ENCODE measurements at places on chromosomes 6 and 20.

DNA sequence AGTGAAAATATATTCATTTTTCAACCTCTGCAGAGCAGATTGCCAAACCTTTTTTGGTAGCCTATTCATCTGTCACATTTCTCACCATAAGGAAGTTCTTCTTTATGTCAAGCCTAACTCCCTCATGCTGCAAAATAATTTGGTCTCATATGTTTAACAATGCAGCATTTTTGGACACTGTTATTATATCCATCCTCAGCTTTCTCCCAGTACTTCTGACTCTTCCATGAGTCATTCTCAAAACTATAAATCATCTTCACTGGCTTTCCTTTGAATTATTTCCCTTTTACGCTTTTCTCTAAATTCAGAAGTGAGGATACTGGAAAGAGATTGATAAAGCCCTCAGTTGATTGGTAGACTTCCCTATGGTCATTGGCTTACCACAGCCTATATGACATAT lies 192.2 kb downstream of the TPBG start:
- no peak for DNase-seq

GRCh38 chr6:109715616-109716015 lies 24.5 kb downstream of the FIG4 start:
- no peak for DNase-seq

DNA sequence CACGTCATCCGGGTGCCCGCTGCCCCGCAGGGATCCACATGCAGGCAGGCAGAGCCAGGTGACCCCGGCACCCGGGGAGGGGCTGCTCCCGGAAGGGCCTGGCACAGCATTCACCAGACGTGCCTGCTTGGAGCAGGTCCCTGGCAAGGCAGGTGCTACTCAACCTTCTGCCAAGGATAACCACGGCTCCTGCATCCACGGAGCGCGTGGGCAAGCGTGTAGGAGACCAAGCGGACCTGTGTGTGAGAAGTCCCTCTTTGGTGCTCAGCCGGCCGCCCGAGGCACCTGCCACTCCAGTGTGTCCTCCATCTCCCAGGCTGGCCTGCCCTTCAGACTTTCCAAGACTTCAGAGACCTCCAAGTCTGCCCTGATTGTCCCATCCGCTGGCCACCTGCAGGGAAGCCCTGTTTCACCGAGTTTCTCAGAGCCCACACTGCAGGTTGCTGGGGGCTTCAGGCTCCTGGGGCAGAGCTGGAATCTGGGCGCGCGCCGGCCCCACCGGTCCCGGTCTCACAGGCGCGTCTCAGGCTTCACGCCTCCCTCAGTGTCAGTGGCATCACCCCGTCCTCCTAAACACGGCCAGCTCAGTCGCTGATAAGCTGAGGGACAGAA lies 124.3 kb downstream of the DLL1 start:
- no peak for DNase-seq

- DNase-seq, result no peak
Observed at GRCh38 chr6:126075335-126076071, 89.2 kb downstream of the TRMT11 start.

- DNase-seq, result no peak
Observed at GRCh38 chr6:37838219-37838921, 18.8 kb downstream of the ZFAND3 start.

- DNase-seq, result no peak
Observed at GRCh38 chr6:91812596-91813274, 1225.9 kb upstream of the MAP3K7 start.

DNA sequence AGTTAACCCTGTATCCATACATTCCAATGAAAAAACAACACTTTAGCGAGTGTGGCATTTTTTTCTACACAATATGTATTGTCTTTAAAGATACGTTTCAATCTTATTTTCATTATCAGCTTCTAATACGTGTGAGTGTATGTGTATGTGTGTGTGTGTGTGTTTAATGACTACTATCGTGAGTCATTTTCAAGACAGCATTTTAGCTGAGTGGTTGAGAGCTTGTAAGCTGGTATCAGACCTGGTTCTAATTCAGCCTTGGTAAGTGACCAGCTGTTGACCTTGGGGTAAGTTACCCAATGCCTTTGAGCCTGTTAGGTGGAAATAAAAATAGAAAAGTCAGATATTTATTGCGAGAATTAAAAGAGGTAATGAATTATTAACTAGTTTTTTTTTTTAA lies 320.0 kb upstream of the NT5E start:
- no peak for DNase-seq

GRCh38 chr20:23915844-23916243 lies 36.3 kb upstream of the CST5 start:
- DNase-seq, result no peak

DNA sequence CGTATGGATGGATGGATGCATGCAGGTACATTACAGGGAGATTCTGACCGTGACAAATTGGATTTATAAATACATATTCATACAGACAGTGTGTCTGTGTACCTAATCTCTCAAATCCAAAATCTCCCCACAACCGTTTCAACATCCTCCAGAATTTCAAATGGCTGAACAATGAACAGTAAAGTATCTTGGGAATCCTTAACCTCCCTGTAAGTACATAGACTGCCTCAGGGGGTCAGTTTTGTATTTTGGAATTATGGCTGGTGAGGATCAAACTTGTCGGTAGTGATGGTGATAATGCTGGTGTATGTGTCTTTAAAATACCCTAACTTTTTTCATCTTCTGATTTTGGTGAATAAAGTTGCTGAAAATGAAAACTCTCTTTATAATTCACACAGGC lies 246.2 kb downstream of the FOXC1 start:
- DNase-seq, result no peak

- DNase-seq, result no peak
Observed at GRCh38 chr6:127301199-127301700, 34.6 kb downstream of the RNF146 start.

DNA sequence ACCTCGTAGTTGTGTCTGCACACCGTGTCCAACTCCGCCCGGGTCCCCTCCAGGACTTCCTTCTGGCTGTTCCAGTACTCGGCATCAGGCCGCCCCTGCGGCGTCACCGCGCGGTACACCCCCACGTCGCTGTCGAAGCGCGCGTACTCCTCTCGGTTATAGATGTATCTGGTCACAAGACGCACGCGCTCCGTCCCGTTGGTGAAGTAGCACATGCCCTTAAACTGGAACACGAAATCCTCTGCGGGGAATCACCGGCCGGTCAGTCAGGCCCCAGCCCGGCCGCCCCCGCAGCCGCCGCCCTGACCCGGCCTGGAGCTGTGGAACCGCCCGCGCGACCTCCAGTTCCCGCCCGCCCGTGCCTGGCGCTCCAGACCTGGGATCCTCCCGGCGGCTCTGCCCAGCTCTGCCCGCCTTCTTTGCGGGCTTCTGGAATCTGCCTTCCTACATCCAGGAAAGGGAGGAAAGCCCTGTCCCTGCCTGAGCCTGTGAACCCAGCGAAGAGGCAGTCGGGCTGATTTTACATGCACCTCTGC lies 1.6 kb downstream of the HLA-DQB1 start:
- DNase-seq, result no peak

DNA sequence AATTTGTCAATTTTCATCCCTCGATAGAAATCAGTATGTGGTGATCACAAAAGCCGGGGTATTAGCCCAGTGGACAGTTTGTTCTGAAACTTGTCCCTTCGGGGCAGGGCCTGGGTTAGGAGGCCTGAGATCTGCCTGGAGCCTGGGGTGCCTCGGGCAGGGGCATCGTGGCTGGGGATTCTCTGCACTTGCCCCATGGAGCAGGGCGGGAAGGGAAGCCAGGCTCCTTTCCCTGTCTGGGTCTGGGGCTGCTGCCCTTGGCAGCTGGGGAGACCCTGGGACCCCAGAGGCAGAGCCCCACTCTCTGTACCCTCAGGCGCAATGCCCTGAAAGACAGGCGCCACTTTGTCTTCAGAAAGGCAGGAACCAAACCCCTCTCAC lies 27.4 kb downstream of the NTSR1 start:
- DNase-seq, result no peak

- DNase-seq, result no peak
Observed at GRCh38 chr6:55664591-55665587, 85.9 kb upstream of the HMGCLL1 start.

- DNase-seq, result no peak
Observed at GRCh38 chr20:47031004-47031403, 136.4 kb downstream of the EYA2 start.

DNA sequence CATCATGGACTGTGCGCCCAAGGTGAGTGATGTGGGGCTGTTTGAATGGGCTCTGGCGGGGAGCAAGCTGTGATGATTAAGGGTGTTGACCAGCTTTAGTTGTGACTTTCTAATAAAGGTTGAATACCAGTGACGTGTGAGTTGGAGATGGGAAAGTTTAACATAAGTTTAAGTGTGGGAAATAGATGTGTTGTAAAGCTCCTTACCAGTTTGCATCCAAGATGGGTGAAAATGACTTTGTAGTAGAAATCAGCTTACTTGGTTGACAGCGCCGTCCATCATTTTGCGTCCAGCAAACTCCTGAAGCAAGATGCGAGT lies 372 bp downstream of the CASS4 start:
- no peak for DNase-seq

DNA sequence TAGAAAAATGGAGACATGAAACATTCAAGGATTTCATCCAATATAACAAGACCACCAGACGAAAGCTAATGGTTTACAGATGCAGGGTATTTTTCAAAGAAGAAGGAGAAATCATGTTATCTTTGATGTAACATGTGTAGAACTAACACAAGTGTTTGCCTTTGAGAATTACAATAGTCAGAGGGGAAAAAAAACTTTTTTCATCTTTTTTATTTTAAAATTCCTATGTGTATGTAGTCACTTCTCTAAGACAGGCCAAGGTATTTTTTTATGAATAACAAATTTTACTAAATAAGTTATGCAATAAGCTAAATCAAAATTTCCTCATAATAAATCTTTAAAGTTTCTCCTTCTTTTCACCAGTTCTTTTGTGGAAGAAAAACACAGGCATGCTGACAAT lies 161.4 kb downstream of the PDE7B start:
- DNase-seq, result no peak

DNA sequence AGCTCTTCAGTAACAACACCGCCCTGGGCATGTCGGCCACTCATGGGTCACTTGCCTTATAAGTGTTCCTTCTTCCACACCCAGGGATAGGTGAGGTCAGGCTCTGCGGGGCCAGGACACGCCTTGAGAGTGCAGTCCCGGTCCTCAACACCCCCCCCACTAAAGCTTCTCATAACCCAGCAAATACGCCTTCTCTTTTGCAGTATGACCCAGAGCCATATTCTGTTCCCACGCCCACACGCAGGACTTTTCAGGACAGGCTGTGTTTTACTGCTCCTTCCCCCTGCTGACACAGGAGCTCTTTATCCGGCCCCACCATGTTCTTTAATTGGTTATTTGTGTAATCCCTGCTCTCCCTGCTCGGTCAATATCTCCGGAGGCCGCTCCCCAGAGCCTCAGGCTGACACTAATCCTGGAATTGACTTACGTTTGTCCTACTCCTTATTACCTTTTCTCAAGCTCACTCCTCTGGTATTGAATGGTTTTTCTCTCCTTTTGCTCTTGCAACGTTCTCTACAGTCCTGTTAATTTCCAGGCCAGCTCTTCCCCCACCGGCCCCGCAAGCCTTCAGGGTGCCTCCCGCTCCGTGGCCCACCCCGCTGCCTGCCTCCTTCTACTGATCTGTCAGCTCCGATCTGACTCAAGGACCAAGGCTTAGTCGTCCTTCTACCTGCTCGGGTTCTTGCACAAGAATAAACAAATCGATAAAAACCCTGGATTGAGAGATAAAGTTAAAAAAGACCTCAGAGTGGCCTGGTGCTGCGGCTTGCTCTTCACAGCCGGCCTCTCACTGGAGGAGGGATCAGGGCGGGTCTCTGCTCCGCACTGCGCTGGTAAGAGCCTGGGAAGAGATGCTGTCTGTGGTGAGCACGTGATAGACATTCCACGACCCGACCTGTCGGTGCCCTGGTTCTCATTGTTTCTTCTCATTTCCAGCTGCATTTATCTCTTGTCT lies 357.5 kb downstream of the ZFAND3 start:
- no peak for DNase-seq

GRCh38 chr6:134229520-134229919 lies 88.4 kb downstream of the SGK1 start:
- no peak for DNase-seq

- DNase-seq, result no peak
Observed at GRCh38 chr6:119463081-119463626, 113.6 kb upstream of the MAN1A1 start.

- no peak for DNase-seq
Observed at GRCh38 chr6:43936476-43936875, 166.5 kb downstream of the VEGFA start.

- DNase-seq, result no peak
Observed at GRCh38 chr6:15823838-15824414, 161.1 kb upstream of the DTNBP1 start.

DNA sequence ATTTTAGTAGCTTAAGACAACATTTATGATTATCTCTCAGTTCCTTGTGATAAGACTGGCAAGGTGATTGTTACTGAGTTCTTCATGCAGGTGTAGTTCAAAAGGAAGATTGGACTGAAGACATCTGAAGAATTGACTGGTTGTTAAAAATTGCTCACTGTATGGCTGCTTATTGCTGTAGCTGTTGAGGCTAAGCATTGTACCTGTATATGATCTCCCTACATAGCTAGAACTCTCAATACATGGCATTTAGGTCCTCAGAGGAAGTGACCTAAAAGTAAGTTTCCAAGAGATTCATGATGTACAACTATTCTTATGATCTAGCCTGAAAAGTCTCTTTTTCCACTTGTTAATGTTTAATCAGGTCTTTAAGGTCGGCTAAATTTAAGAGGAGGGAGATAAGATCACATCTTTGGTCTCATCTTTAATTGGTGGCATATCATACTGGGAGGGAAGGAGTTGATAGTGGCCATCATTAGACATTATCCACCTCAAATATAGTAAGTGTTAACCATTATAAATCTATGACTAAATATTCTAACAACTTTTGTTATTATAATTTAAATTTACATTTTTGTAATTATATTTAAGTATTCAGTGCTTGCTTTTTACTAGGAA lies 401.2 kb upstream of the EPHA7 start:
- no peak for DNase-seq

DNA sequence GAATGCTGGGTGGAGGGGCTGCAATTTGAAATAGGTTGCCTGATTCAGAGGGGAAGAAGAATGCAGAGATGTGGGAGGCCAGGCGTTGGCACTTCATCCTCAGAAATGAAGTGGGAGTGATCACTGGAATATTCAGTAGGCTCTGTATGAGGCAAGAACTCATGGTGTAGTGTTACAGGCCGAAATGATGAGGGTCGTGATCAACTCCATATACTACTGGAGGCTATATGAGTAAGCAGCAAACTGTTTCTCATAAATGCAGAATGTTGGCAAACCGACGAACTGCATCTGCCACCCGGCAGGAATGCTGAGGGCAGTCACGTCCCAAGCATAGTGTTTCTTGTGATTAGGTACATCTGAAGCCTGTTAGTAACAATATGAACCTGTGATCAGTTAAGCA lies 12.7 kb downstream of the KCNS1 start:
- DNase-seq, result no peak

GRCh38 chr6:2222275-2222842 lies 23.0 kb downstream of the GMDS start:
- peak; percentile 83 for DNase-seq
